ENCODE measurements at places on chromosomes 2 and 18.
A peak's percentile ranks its signal among the peaks of the same experiment; 100 is the strongest.

DNA sequence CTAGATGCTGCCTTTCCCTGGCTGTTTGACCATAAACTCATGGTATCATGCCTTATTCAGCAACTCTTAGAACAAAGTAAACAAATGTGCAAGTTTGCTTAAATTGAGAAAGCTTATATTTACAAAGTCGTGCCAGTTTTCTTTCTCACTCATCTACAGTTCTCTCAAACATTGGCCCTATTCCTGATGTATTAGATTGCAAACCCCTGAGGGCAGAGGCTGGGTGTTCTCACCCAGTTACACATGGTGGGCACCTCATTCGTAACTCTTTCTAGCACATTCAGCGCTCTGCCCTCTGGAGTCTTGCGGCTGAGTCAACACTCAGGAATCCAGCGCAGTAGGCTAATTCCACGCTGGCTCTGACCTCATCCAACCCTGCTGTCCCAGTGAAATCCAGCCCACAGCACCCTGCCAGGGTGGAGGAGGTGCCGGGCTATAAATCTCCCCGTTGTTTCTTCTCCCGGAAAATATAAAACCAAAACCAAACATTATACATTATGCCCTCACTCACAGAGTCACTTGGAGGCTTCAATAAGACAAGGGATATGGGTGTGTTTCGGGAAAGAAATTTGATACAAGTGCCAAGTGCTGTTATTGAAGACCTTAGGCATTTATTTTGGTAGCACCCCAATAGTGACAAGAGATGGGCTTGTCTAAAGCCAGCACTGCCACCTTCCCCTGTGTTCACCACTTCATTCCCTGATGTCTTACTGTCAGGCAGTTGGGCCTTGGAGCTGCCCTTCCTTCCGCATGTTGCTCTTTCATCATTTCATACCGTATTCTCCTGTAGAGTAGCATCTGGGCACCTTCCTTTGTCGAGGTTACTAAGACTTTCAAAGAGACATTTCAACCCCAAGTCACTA, 287.4 kb downstream of the PRKCE start:
- peak; percentile 95 for DNase-seq

- DNase-seq: no peak
Observed at GRCh38 chr2:84701880-84702279, 179.0 kb downstream of the TRABD2A start.

DNA sequence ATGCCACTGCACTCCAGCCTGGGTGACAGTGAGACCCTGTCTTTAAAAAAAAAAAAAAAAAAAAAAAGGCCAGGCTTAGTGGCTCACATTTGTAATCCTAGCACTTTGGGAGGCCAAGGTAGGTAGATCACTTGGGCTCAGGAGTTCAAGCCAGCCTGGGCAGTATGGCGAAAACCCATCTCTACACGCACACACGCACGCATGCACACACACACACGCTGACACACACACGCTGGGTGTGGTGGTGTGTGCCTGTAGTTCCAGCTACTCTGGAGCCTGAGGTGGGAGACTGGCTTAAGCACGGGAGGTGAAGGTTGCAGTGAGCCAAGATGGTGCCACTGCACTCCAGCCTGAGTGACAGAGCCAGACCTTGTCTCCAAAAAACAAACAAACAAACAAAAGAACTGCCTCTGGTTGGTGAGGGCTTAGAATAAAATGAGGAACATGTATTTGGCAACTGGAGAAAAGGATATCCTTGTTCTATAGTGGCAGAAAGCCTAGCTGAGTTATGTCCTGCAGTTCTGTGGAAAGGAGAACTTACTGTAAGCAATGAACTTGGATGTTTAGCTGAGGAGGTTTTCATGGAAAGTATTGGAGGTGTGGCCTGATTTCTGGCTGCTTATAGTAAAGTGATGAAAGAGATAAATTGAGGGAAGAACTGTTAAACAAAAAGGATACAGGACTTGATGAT, 34.0 kb downstream of the HAT1 start:
- DNase-seq: no peak

DNA sequence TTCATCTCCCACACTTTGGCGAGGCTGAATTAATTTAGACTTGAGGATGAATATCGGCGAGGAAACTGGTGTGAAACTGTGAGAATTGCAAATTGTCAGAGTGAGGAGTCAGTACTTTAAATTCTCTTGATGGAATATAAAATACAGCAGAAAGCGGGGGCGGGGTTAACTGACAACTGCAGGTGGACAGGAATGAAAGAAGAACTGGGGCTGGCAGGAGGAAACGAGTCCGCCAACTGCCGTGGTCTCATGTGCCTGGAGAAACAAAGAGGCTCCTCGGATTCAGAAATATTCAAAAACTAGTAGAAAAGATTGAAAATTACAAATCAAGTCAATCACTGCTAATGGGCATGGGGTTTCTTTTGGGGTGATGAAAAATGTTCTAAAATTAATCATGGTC, 44.3 kb downstream of the MOGAT1 start:
- DNase-seq: no peak

GRCh38 chr18:37578886-37579513, 13.4 kb upstream of the CELF4 start:
- DNase-seq: no peak

DNA sequence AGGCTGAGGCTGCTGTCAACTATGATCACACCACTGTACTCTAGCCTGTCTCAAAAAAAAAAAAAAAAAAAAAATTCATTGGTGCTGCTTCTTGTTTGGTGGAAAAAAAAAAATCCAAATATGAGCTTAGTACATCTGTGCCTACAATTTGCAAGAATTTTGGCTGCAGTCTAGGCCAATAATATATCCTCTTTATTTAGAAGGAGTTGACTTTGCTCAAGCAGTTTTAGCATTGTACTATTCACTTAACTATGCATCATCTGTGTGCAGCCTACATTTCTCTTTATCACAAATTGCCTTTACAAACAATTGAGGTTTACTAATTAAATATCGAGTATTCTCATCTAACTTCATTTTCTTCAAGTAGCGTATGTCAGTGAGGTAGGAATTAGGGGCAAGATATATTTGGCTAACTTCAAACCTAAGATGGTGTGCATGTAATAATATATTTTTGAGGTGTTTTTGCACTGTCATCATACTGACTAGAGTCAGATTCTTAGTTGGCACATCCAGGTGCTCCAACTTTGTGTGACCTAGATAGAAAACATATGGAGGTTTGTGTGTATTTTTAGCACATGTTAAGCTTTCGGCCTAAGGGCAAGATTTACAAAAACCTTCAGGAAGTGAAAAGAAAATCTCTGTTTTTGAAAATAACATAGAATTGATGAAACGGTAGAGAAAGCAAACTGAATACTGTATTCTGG, 51.8 kb downstream of the PMS1 start:
- no peak for DNase-seq

- no peak for DNase-seq
Observed at GRCh38 chr2:2573658-2574293, 242.7 kb upstream of the MYT1L start.

GRCh38 chr2:9753665-9754531, 89.4 kb upstream of the TAF1B start:
- DNase-seq: no peak

GRCh38 chr2:129689653-129690448, 289.6 kb upstream of the RAB6C start:
- DNase-seq: no peak

- DNase-seq: peak; percentile 15
Observed at GRCh38 chr2:162282765-162283425, 35.6 kb downstream of the IFIH1 start.

DNA sequence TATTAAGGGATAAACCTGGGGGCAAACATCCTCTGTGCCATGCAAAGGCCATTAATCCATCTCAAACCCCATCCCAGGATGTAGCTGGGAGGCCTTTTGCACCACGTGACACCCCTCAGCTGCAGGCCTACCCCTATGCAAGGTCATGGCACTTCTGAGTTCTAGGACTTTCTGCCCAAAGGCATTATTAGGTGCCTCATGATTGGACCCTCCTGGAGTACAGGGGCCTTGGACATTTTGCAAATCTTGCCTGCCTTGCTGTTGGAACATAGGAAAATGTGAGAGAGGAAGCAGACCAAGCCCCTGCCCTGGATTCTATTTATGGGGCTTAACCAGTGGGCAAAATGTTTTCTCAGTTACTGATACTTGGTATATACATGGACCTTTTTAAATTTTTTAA, 44.2 kb upstream of the NFU1 start:
- DNase-seq: no peak

DNA sequence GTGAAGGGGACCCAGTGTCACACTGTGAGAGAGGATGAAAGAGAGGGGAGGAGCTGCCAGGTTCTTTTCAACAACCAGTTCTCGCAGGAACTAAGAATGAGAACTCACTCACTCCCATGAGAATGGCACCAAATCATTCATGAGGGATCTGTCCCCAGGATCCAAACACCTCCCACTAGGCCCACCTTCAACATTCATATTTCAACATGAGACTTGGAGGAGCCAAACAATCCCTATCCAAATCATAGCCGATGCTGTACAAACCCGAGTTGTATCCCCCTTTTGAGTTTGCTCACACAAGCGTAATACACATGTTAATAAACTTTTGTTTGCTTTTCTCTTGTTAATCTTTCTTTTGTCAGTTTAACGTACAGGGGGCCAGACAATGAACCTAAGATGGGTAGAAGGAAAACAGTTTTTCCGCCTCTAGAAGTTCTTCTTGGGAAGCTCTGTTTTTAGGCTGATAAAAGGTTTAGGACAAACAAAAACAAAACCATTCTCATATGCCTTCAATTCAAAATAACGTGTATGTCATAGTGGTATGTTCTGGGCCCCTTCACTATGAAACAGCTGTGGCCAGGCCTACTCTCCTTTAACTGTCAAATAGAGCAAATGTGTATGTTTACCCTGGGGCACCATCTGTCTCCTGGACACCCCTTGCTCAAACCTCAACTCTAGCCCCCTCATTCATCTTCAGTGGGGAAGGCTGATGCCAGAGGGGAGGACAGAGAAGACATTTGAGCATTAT, 9.1 kb upstream of the TMEM37 start:
- DNase-seq: no peak

DNA sequence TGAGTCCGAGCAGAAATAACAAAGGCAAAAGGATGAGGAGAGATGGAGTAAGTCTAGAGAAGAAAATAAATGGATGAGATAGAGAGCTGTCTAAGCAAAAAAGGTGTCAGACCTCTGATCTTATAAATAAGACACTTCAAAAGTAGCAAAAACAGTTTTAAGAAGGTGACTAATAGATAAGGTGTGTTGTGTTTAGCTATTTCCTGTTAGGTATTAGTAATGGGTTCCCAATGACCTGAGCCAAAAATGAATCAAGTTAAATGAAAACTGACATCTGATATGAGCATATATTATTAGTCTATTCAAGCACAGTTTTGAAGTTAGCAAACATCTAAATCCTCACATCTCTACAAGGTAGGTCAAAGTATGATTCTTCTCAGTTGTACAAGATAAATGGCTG, 10.6 kb downstream of the SUPT7L start:
- no peak for DNase-seq

GRCh38 chr18:79339094-79339908, 56.4 kb upstream of the NFATC1 start:
- no peak for DNase-seq

DNA sequence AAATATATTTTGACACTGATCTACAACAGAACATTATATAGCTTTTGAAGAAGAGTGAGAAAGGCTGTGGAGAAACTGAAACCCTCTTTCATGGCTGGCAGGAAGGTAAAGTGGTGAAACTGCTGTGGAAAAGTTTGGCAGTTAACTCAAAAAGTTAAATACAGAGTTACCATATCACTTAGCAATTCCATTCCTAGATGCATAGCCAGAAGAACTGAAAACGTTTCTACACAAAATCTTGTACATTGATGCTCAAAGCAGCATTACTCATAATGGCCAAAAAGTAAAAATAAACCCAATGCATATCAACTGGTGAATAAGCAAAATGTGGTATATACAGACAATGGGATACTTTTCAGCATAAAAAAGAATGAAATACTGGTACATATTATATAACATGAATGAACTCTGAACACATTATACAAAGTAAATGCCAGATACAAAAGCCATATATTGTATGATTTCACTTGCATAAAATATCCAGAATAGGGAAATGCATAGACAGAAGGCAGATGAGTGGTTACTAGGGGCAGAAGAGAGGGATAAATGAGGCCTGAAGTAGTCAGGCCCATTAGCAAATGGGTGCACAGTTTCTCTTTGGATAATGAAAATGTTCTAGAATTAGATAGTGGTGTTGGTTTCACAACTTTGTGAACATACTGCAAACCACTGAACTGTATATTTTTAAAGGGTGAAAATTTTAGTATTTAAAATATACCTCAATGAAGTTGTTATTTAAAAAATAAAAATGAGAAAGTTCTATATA, 114.3 kb downstream of the DYM start:
- no peak for DNase-seq

DNA sequence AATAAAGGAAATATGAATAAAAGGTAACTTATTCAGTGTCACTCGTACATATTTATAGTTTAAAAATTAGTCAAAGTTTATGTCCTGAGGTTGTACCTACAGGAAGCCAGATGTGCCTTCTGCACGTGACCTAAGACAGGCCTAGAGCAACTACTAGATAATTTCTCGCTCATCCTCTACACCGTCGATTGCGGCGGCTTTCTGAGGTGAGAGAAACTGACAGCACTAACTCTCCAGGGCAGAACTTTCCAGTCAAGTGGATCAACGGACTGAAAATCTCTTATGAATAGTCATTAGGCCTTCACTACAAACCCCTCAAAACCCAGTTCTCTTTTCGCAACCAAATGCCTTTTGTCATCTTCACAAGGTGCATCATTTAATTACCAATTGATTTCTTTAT, 54.2 kb downstream of the ZEB2 start:
- DNase-seq: no peak

DNA sequence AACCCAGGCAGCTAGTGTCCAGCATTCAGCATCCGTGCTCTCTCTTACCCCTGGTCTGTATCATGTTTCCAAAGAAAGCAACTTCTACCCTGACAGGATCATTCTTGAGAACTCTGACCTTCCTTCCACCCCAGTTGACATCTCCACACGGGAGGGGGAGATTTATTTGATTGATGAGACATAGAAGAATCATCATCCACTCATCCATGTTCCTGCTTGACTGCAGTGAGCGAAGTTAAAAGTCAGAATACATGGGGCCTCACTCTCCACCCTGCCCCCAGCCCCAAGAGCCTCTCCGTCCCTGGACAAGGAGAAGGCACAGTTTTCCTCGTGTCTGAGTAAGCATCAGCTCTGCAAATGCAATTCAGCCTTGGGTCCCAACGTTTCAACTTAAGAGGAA, 356.0 kb upstream of the TNP1 start:
- DNase-seq: no peak

Measured in smooth muscle cell of the brain vasculature (primary cell).